CD14-positive monocyte (primary cell): ENCODE measurements at places on chromosomes 3 and 15. TPM values are rescaled to one million over a fixed set of nuclear protein-coding genes. Genes with fewer than 3 reads are reported as not detected.

SERINC4 gene
- polyA plus RNA-seq, result 0.56 TPM

UTS2B gene
- polyA plus RNA-seq, result not detected in 2 replicates

GMPS gene
- 27.4 TPM for polyA plus RNA-seq

HYPK gene
- 4.4 TPM for polyA plus RNA-seq

PPP1R14D gene
- polyA plus RNA-seq, result not detected

A4GNT gene
- polyA plus RNA-seq, result not detected

SNTN gene
- polyA plus RNA-seq, result not detected

CYP8B1 gene
- polyA plus RNA-seq, result not detected

PRR20G gene
- polyA plus RNA-seq, result not detected

NEK10 gene
- polyA plus RNA-seq, result not detected

GRCh38 chr15:71752604-71753289 is 57.6 kb upstream of the NR2E3 start:
- DNase-seq, result no peak

DNA sequence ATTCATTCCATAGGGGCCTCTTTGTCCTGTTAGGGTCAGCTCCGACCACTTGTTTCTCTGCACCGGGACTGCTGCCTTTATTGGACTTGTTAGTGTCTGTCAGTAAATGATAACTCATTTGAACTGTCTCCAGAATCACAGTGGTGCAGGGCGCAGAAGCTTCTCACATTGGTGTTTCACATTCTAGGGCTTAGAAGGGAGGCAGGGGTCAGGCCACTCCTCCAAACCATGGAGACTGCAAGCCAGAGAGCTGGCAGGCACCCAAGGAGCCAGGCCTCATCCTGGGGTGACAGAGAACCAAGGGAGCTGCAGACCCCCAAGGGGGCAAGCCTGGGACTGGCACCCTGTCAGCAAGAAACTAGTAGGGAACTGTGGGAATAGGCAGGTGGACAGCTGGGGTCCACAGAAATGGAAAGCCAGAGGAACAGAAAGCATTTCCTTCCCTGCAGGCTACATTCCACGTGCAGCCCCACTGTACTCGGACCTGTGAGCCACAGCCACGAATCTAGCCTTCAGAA is 49.1 kb downstream of the CCNL1 start:
- DNase-seq, result no peak

DNA sequence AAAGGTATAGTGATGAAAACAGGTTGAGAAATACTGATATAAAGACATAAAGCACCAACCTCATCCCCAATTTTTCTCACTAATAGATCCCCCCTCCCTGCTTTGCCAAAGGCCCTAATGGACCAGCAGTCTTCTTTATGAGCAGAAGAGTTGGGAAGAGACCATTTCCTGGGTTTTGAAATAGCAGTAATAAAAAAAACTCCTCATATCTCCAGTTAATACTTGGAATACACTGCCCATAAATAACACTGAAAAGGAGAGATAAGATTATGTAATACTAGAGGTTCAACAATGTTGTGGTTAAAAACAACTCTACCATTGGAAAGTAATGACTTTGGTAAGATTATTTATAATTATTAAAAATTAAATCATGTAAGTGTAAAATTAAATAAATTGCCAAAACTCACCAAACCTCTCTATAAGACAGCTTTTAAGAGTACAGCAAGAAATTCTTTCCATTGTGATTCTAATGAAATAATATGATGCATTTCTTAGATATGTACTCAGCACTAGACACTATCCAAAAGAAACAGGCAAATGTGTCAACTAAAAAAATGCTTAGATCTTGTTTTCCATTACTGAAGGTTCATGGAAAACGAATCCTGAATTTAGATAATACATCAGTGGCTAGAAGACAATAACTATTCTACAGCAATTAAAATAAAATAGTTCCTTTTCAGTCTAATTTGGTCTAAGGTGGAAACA is 88.2 kb downstream of the FAIM start:
- no peak for DNase-seq

GRCh38 chr15:91426412-91426811 is 326.4 kb downstream of the SV2B start:
- no peak for DNase-seq

DNA sequence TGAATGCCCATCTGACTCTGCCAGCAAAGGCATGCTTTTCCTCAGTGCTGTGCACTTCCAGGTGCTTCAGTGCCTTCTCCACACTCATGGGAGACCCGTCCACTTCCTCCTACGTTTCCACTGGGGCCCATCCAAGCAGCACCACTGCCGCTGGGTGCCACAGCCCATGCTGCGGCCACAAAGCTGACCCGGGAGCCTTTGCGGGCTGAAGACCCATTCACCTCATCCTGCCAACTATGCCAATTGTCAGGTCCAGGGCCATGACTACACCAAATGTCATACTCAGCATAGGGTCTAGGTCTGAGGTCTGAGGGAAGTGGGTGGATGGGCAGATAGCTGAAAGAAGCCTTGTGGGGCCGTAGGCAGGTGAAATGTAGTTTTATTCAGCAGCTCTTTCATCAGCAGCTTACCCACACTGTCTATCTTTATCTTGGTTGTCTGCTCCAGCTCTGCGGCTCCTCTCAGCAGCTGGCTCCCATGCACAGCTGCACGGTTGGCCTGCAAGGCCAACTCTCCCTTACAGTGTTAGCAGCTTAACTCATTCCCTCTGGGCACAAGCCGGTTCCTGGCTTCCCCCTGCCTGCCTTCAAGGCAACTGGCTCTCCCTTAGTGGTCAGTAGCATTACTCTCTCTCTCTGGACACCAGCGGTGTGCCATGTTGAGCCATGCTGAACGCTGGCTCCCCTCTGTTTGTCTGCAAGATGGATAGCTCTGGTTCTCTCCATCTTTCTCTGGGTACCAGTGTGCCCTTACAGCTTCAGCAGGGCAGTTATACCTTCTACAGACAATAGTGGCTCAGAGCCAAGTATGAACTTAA is 63.7 kb upstream of the SIAH2 start:
- DNase-seq, result no peak

DNA sequence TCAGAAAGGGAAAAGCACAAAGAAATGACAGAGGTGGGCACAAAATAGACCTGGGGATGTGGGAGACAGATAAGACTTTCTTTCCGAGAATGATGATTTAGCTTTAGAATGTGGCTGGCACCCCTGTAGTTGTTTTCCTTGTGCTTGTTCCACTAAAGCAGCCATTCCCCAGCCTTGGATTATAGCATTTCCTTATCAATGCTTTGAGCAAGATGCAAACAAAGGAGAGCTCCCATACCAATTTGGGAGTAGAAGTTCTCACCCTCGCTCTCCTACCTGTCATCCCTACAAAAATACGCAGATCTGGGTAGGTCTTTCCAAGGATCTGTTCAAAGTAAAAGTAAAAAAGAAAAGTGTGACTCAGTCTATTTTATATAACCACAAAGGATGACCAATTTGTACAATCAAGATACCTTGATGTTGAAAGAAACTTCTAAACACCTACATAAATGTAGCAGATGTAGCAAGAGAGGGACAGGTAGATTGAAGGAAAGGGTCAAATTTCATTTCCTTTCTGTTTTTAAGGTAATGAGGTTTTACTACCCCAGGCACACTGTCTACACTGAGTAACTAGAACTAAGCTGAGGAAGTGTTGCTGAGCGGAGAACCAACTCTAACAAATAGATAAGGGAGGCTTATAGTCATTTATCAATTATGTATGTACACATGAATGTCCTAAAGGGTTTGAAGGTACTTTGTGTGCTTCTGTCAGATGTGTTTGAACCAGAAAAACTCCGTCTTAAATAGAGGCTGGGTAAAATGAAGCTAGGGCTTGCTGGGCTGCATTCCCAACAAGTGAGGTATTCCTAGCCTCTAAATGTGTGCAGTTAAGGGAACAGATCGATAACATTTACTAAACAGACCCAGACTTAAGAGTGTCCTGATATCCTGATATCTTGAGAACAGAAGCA is 91.1 kb upstream of the LRRN1 start:
- DNase-seq, result no peak

DNA sequence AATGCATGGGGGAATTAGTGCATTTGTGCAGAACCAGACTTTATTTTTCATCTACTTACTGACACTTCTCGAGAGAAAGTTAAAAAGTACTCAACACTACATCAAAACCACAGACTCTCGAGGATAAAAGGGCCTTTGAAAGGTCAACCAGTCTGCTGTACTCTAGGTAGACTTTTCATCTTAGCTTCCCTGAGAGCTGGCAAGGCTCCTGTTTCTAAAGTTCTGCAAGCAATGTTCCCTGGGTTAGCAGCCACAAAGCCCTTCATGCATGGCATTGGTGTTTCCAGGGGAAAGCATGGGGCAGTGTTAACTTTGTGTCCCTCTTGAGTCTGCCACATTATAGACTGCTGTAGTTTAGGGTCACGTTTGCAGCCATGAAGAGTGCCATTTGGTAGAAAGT is 106.4 kb upstream of the PFN2 start:
- DNase-seq, result no peak

GRCh38 chr15:49506341-49506740 is 83.3 kb downstream of the FGF7 start:
- no peak for DNase-seq

GRCh38 chr15:48785712-48786111 is 25.2 kb downstream of the CEP152 start:
- DNase-seq, result no peak

GRCh38 chr3:33231756-33232465 is 13.3 kb upstream of the SUSD5 start:
- DNase-seq, result no peak

DNA sequence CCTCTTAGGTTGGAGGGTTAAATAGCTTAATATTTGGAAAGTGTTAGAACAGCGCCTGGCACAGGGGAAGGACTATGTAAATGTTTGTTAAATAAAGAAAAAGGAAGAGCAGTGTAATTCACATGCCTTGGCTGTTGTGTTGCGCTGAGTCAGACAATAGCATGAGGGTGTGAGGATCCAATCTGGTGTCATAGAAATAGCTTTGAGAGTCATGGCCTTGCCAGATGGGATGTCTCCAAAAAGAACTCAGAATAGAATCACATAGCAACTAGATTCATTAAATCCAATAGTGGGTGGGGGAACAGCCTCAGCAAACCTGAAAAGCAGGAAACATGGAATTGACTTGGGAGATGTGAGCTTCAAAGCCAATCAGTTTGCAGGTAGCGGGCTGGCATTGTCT is 3.9 kb upstream of the RBSN start:
- DNase-seq, result no peak

DNA sequence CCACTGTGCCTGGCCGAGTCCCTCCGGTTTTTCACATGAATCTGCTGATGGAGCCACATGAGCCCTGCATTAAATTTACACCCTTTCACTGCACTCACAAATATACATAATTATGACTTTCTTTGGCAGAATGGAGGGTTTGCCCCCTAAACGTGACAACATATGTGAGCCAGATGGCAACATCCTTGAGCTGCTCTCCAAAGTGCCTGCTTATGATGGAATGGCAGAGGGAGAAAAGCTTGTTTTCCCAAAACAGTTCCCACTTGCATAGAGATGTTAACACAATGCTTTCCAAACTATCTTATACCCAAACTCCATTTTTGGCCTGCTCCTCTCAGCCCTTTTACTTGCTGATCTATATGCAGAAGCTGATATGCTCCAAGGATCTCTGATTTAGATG is 54.9 kb downstream of the ABCC5 start:
- DNase-seq, result no peak

GRCh38 chr15:33448961-33449606 is 138.3 kb downstream of the RYR3 start:
- no peak for DNase-seq

DNA sequence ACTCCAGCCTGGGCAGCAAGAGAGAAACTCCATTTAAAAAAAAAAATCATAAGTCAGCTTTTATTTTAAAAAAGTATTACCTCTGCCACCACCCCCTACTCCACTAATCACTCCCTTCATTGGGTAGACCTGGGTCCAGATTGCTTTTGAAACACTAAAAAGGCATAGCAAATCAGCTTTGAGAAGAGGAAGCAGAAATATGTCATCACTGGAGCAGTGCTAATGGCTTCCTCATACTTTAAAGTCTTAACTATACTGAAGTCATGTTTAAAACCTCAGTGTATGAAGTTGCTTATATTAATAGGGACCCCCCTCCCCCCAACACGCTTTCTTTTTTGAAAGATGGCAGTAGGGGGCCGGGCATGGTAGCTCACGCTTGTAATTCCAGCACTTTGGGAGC is 1.0 kb upstream of the HTR3D start:
- DNase-seq, result peak; percentile 24
